Liver (tissue), 10 donors: ENCODE measurements at places on chromosomes 6 and 20.

GRCh38 chr20:12040261-12040660 is 122.6 kb downstream of the BTBD3 start:
- DNase-seq = no peak

DNA sequence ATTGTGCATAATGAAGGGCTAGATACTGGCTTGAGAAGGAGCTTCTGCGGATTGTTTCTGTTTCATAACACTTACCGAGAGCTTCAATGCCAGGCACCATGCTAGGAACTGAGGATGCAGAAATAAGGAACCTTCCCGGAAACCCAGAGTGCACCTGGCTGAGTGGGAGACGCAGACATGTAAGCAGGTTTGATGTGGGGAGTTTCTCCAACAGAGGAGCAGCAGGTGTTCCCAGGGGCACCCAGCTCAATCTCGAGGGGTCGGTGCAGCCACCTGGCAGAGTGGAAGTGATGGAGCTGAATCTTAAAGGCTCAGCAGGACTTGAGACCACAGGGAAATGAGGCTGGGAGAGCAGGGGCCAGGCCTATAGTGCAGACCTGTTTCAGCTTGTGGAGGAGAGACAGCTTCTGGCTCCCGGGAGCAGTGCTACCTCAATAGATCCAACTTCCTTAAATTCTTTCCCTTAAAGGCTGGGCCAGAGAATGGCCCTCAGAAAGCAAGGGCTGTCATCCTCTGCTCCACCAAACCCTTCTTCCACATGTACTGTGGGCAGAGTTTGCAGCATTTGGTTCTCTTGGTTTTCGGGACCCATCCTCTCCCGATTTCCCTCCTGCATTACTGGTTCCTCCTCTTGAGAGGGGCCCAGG is 27.8 kb upstream of the SRC start:
- DNase-seq = no peak

DNA sequence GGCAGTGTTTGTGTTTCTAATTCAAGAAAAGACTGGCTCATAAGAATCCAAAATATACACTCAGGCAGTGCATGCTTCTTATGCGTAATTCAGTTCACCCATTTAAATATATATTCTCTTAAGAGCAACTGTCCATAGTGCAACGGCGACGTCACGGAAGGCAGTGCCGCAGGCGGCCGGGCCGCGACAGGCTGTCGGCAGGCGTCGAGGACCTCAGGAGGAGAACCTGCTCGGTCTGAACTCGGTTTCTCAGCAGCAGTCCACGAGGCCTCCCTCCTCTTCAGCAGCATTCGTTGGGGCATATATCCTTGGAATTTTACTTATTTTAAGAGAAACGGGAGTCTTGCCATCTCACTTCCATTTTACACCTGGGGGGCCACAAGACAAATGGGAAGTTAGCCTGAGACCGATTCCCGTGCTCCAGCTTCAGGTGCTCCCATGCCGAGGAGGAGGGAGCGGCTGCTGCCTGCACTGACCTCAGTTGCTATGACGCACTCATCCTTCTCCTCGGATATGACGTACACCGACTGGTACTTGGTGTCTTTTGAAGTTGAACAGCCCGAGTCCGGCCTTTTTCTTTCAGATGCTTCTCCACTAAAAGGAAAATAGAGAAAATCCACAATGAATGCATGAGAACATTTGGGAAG is 8.2 kb downstream of the DLL1 start:
- no peak for DNase-seq

DNA sequence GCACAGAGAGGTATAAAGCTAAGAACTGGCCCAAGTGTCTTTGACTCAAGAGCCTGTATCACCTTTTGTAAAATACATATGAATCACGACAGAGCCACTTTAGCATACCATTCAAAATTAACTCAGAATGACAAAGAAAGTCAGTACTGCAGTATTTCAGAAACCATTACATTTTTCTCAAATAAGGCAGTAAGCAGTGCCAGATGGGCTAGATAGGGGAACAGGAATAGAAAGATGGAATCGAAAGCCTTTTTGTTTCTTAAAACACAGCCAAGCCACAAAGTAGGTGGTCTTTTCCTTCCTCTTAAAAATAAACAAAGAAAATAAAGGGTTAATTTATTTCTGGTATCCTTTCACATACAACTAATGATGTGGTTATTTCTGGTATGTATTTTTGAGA is 10.3 kb downstream of the CLDN20 start:
- DNase-seq = no peak

DNA sequence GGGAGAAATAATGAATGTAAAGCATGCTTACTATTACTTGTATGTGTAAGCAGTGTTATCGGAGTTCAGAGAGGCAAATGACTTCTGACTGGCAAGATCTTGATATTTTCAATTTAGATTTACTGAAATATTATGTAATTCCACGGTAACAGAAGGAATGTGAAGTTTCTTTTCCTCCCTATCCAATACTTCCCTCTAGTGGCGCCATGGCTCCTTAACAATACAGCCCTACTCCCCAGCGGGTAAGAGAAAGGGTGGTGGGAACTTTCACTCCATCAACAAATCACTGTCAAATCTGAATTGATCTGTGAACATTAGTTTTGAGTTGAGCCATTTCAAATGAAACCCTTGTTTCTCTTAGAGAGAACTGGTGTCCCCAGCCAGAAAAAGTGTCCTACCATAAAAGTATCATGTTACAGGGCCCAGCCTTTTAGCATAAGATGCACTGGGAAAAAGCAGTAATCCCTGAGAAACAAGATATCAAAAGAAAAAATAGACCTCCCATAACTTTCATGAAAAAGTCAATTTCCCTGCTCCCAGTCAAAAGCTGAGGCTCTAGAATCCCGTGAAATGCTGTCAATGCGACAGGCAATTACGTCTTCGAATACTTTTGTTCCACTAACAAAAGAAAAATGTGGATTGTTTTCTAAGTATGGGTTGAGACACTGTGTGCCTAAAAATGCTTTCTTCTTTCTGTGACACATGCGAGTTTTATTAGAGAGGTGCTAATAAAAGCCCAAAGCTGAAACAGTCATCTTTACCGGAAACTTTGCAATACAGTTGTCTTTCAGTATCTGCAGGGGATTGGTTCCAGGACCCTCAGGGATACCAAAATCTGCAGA is 12.9 kb downstream of the COX7A2 start:
- no peak for DNase-seq

GRCh38 chr20:2054911-2055310 is 46.7 kb upstream of the STK35 start:
- no peak for DNase-seq

GRCh38 chr6:63214816-63215215 is 3.5 kb downstream of the FKBP1C start:
- no peak for DNase-seq

GRCh38 chr20:50123418-50123817 is 10.5 kb upstream of the UBE2V1 start:
- DNase-seq = no peak

GRCh38 chr20:3037654-3038053 is 5.8 kb upstream of the GNRH2 start:
- DNase-seq = peak; percentile 54

DNA sequence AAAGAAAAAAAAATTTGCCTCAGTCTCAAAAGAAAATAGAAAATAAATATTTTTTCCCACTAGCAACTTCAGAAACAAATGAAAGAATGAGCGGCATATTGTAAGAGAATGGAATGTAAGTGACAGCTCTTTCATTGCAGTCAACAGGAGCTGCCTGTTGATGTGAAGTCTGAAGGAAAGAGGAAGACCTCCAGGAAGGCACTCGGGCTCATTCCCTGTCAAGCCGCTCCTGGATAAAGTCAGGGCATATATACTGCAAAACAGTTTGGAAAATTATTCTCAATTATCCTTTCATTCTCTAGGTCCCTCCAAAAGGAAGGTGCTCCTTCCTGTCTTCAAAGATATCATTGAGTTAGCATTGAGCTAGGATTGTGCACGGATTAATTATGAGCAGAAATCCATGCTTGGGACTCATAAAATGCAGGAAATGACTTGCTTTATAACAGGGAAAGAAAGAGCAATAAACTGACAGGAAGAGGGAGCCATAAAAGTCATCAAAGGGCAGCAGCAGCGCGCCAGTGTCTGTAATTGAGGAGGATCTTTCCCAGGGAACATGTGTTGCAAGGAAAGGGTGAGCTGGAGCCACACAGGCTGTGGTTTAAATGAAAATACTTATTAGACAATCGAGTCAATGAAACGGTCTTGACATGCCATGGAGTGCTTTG is 218.2 kb downstream of the C6orf118 start:
- DNase-seq = no peak

DNA sequence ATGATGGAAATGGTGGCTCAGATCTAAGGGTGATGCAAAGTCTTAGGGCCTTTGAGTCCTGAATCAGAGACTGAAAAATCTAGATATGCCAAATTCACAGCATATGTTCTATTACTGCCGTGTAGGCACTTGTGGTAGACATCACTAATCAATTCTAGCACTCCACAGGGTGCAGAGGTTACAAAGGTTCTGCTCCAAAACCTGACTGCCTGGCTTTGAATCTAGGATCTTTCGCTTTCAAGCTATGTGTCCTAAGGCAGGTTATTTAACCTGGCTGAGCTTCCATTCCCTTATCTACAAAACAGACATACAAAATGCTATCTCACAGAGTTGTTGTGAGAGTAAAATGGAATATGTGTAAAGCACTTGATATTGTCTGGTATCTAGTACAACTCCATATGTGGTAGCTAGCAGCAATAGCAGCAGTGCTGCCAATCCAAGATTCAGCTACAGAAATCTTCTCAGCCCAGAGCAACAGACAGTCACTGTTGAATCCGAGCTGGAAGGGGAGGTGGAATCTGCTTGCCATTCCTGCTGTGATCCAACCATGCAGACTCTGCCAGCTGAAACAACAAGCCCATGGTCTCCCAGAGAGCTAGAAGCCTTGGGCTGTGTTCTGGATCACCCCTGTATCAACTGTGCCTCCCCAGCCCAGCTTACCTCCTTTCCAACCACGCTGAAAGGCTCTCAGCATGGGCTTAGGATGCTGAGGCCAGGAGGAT is 206.9 kb downstream of the TFAP2C start:
- no peak for DNase-seq

GRCh38 chr6:73180076-73180738 is 45.1 kb downstream of the KHDC1L start:
- no peak for DNase-seq

DNA sequence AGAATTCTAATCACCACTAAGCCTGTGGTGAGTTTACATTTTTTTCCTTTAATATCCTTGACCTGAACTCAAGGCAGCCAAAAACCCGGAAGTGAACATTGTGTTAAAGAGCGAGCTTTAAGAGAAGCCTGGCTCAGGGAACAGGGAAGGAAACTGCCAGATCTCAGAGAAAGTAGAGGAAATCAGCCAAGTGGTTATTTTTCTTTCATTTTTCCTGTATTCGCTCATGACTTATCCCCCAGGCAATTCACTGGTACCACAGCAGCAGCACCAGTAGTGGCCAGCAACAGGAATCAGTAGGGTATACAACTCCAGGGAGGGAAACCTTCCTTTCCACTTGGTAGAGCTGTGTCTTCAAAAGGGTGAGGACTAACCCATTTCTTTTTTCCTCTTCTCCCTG is 89.6 kb upstream of the HMGCLL1 start:
- no peak for DNase-seq

- peak; percentile 76 for DNase-seq
These were observed 39.8 kb downstream of the GNAS start for GRCh38 chr20:58892141-58892931.

DNA sequence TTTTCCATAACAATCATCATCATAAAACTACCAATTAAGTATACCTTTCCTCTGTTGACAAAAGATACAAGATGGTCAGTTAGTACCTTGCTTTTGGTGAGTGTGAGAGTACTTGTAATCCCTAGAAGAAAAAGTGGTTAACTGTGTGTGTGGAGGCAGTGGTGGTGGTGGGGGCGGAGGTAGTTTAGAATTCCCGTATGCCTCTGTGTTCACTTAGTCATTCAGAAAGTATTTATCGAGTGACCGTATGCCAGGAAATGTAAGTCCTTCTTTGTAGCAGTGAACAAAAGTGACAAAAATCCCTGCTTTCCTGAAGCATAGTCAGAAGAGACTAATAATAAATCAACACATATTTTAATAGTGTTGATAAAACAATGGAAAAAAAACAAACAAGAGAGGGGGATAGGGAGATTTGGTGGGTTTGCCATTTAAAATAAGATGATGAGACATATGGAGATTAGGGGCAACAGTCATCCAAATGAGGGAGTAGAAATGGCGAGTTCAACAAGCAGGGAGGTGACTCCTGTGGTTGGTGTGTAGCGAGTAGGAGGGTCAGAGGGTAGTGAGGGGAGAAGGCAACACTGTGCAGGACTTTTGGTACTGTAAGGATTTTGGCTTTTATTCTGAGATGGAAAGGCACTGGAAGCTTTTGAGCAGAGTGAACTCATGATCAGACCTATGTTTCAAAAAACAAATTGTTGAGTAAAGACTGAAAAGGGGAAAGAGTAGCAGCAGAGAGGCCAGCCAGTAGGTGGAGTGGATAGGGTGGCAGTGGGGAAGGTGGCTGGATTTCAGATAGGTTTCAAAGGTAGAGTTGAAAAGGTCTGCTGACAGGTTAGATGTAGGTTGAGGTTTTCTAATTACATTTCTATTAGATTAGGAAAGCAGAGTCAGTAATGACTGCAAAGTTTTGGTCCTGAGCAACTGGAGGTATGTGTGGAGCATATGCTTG is 40.3 kb upstream of the SIM1 start:
- DNase-seq = no peak

GRCh38 chr6:36484736-36485135 is 41.9 kb downstream of the KCTD20 start:
- no peak for DNase-seq

GRCh38 chr6:24972311-24972958 is 36.7 kb upstream of the RIPOR2 start:
- DNase-seq = no peak

DNA sequence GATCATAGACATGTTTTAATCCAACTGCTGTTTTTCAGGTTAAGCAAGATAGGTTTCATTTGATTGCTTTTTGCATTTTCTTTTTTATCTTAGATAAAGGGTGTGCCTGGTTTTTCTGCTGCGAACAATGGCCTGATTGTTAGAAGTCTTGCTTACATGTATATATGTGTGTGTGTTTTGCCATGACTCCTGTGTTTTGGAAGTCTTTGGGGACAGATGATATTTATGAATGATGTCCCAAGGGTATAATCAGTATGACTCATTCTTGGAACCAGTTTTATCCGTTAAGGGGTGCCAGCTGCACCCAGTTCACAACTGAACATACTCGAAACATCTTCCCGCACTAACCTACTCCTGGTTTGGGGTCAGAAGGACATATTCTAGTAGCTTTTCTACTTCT is 230.1 kb upstream of the SUPT3H start:
- no peak for DNase-seq

GRCh38 chr6:29797135-29797534 is 30.5 kb upstream of the HLA-G start:
- DNase-seq = no peak

GRCh38 chr20:52899041-52899608 is 73.0 kb upstream of the TSHZ2 start:
- no peak for DNase-seq

GRCh38 chr20:63408684-63409046 is 47.5 kb upstream of the CHRNA4 start:
- no peak for DNase-seq

DNA sequence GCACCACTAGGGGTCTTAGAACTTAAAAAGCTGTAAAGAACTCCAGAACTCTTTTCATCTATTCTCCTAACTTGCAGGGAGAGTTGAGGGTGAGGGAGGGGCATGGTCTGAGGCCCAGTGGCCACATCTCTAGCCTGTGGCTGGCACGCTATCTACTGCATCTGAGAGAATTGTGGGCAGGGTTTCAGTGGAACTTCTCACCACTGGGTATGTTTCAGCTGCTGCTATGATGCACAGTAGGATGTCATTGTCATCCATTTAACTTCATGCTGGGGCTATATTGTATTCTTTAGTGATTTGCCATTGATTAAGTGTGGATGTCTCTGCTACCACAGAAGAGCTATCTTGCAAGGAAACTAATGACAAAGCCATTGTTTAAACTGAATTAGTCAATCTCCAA is 4.5 kb downstream of the TMEM14A start:
- DNase-seq = no peak
